Stimulated activated CD4-positive, alpha-beta T cell treated with anti-CD3 and anti-CD28 coated beads, Interleukin-12 subunit alpha, Interleukin-12 subunit beta, amount 100 ng/mL, for 24 hours (primary cell): ENCODE measurements at places on chromosomes 12 and 14.

DNA sequence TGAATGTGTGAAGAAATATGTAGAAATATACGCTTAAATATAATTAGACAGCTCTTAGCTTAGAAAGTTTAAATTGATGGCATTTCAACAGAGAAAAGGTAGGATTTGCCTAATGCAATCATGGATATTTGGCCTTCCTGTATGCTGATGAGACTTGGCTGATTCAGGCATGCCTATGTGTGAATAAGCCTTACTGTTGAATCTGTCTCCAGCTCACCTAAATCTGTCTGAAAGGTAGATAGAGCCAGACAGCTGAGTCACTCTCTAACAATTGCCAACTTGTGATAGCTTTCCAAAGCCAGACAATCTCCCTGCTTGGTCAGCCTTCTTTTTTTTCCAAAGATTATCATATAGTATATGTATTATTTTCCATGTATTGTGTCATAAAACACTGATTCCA is 92.8 kb upstream of the FLRT2 start:
- no peak for DNase-seq

DNA sequence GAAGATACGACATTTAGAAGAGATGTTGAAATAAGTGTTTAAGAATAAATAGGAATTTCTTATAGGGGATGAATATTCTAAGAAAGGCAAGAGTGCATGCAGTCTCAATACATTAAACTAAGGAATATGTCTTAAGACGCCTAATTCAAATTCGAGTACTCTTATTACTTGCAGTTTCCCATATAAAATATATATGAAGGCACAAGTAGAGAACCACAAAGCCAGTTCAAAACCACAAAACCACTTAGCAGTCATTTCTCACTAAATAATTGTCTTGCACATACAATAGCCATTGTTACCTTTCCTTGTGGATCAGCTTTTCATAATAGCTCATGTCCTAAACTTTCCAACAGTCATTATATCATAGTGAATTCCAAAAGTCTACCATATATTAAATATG is 91.0 kb upstream of the MON2 start:
- no peak for DNase-seq

GRCh38 chr12:761256-761655 is 8.9 kb downstream of the WNK1 start:
- no peak for DNase-seq

- DNase-seq = peak; percentile 7
Observed at GRCh38 chr14:73463411-73463810, 5.1 kb upstream of the NUMB start.

GRCh38 chr12:108241986-108242703 is 97.0 kb downstream of the CMKLR1 start:
- DNase-seq = no peak

DNA sequence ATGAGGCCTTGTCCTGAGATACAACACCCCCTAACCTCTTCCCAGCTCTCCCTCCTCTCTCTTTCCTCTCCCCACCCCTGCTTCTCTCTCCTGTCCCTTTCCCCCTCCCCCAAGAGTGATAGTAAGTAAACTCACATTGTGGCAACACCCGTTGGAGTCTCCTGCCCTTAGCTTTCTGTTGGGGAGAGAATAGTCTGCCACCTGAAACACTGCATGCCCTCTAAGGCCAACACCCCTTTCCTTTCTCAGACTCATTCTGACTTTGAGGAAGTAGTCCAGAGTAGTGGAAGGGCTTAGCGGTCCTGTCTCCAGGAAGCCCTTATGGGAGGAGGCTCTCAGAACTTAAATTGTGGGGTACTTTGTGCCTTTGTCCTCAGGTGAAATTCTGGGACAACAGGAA is 95.2 kb downstream of the PRKCH start:
- no peak for DNase-seq

DNA sequence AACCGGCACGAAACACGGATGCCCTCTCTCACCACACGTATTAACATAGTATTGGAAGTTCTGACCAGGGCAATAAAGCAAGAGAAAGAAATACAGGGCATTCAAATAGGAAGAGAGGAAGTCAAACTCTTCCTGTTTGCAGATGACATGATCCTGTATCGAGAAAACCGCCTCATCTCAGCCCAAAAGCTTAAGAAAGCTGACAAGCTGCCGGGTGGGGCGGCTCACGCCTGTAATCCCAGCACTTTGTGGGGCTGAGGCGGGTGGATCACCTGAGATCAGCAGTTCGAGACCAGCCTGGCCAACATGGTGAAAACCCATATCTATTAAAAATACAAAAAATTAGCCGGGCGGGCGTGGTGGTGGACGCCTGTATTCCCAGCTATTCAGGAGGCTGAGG is 17.7 kb downstream of the OR6S1 start:
- no peak for DNase-seq
